ENCODE measurements at places on chromosomes 7 and 10. TPM values are rescaled to one million over a fixed set of nuclear protein-coding genes. Genes with fewer than 3 reads are reported as not detected.

DNA sequence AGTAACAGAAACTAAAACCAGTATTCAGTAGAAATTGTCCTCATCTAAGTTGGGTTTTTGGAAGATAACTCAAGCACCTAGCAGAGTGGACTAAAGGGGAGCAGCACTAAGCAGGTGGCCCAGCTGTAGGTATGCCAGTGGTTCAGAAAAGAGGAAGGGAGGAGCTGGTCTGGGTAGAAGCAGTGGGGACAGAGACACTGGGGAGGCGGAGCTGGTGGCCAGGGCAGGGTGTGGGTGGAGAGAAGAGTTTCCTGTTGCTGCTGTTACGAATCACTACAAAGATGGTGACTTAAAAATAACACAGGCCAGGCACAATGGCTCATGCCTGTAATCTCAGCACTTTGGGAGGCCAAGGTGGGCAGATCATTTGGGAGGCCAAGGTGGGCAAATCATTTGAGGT lies 136.2 kb downstream of the WDR11 start:
- DNase-seq: no peak
- no peak overlapping the region for H3K27ac ChIP-seq
- no peaks in the 10 kb centered on the region for H3K36me3 ChIP-seq
- H3K4me1 ChIP-seq: no peaks in the 10 kb centered on the region
- no peaks in the 10 kb centered on the region for H3K27me3 ChIP-seq

DNA sequence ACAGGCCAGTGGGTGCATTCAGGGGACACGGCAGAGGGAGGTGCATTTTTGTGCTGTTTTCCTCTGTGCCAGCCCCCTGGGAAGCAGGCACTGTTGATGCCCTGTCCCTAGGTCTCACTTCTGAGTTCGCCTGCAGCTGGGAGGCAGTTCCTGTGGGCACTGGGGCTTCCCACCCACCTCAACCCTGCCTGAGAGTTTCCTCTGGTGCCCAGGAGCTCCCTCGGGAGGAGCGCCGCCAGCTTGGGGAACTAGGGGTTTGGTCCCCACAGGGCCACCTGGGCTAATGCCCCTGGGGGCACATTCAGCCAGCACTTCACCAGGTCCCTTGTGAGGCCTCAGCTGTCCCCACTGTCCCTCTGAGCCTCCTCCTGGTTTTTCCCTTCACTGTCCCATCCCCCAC lies 178.2 kb upstream of the RHEB start:
- peaks cover 20% of the 10 kb centered on the region for H3K4me1 ChIP-seq
- no peak for DNase-seq
- H3K4me3 ChIP-seq: no peak overlapping the region
- no peaks in the 10 kb centered on the region for H3K27me3 ChIP-seq

DNA sequence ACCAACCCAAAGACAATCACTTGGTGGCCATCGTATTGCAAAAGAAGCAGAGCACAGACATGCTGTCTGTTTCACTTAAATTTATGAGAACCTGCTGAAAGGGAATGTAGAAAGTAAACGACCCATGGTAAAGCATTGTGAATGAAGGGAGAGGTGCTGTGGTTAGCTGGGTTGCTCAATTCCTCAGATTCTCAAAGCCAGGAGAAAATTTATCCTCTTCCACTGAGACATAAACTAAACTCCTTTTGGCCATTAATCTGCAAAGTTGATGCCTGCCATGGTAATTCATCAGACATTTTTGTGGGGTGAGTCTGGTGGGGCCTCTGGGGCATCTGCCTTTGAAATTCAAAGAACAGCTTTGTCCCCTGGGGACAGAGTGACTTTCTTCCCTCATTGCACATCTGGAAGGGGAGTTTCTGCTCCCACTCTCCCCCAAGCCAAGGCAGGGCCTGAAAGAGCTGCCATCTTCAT lies 951.0 kb downstream of the LRMDA start:
- no peak for DNase-seq
- H3K27ac ChIP-seq: no peak overlapping the region
- no peaks in the 10 kb centered on the region for H3K4me1 ChIP-seq
- no peaks in the 10 kb centered on the region for H3K27me3 ChIP-seq

- H3K27me3 ChIP-seq: no peaks in the 10 kb centered on the region
- no peak overlapping the region for H3K27ac ChIP-seq
- no peaks in the 10 kb centered on the region for H3K36me3 ChIP-seq
- H3K4me1 ChIP-seq: no peaks in the 10 kb centered on the region
- DNase-seq: no peak
- H3K4me3 ChIP-seq: no peak overlapping the region
These were observed 85.9 kb downstream of the ADD3 start for GRCh38 chr10:110093722-110094121.

- no peaks in the 10 kb centered on the region for H3K27me3 ChIP-seq
- H3K4me3 ChIP-seq: peak overlapping the region; percentile 92
- DNase-seq: no peak
- peaks cover 8% of the 10 kb centered on the region for H3K4me1 ChIP-seq
- H3K27ac ChIP-seq: peak overlapping the region; percentile 80
- H3K36me3 ChIP-seq: no peaks in the 10 kb centered on the region
These were observed 647 bp downstream of the PLAU start for GRCh38 chr10:73911553-73912004.

GRCh38 chr10:32033171-32033570 lies 23.1 kb downstream of the KIF5B start:
- no peaks in the 10 kb centered on the region for H3K27me3 ChIP-seq
- H3K36me3 ChIP-seq: peaks cover 10% of the 10 kb centered on the region
- no peak overlapping the region for H3K27ac ChIP-seq
- no peak overlapping the region for H3K4me3 ChIP-seq

- no peaks in the 10 kb centered on the region for H3K27me3 ChIP-seq
- H3K27ac ChIP-seq: peak within 1 kb of the TSS; percentile 97
These were observed at the start of gene PWWP2B for GRCh38 chr10:132397036-132397541. Gene PWWP2B (plus strand): TSS chr10:132397200. CDS start chr10:132397227, 27 bp downstream.

DNA sequence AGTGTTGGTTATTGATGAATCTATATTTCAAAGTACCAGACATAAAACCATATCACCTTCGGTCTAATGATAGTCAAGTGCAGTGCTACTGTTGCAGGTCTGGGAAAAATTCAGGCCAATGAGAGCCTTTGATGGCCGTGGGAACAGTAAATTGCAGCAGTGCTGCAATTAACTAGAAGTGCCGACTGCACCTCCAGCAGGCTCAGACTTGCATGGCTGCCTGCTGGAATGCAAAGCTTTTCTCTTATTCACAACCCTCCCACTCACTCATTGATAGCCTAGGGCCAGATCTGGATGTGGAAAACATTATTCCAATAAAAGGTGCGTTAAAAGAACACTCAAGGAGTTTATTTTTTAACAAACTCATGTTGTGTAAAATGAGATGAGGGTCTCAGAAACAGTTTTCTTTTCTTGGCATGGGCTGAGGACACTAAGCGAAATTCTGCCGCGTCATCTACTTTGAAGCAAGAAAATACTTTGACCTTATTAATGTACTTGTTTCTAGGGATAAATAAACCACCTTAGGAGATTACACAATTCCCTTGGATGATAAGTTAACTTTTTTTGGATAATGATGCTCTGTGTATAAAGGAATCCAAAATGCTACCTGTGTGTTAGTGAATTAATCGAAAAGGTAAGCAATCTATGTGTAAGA lies 17.1 kb downstream of the PLXDC2 start:
- no peak for DNase-seq
- peak overlapping the region; percentile 54 for H3K27ac ChIP-seq
- H3K27me3 ChIP-seq: no peaks in the 10 kb centered on the region
- peak overlapping the region; percentile 39 for H3K4me3 ChIP-seq
- H3K36me3 ChIP-seq: no peaks in the 10 kb centered on the region
- H3K4me1 ChIP-seq: peaks cover 17% of the 10 kb centered on the region

DNA sequence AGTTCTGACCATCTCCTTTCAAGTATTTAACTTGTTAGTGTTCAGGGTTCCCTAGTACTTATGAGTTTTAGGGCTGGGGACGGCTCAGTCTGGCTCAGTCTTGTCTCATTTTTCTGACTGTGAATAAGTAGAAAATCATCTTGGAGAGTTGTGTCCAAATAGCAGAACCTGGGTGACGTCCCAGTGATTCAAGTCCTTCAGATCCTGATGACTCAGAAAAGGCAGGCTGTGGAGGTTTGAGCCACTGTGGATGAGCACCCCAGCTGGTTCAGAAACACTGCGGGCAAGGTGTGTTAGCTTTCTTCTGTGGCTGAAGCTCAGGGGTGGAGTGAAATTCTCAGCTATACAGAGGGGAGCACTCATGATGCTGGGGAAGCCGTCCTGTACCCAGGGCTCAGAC lies 154.4 kb upstream of the NPY start:
- H3K4me1 ChIP-seq: no peaks in the 10 kb centered on the region
- no peak for DNase-seq
- no peak overlapping the region for H3K4me3 ChIP-seq
- H3K36me3 ChIP-seq: no peaks in the 10 kb centered on the region
- no peaks in the 10 kb centered on the region for H3K27me3 ChIP-seq

DNA sequence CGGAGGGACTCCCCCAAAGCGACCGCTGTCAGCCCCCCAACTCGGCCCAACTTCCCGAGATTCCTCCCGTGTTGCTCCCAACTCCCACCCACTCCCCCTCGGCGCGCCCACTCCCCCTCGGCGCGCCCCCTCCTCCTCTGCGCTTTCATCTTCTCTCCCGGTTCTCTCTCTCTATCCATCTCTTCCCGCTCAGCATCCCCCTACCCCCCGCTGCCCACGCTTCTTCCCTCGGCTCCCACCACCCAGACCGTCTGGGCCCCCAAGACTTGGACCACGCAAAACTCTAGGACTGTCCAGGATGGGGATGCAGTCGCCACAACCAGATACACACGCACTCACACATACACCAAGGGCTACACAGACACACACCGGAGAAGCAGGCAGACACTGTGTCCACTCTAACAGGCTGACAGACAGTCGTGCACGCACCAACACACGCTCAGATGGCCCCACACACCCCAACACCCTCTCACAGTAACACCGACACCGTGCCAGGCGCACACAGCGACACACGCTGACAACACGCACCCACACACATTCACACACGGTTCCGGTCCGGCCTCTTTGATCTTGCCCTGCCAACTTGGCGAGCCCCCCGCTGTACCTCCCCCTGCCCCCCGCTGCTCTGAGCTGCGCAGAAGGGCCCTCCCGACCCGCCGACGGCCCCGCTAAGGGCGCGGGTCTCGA lies 1.1 kb downstream of the GRID1 start:
- H3K4me3 ChIP-seq: peak overlapping the region; percentile 62
- no peak for DNase-seq
- no peaks in the 10 kb centered on the region for H3K36me3 ChIP-seq
- H3K27ac ChIP-seq: peak overlapping the region; percentile 76
- no peaks in the 10 kb centered on the region for H3K27me3 ChIP-seq

GRCh38 chr7:132930881-132931280 lies 151.0 kb downstream of the CHCHD3 start:
- H3K4me3 ChIP-seq: no peak overlapping the region
- H3K27me3 ChIP-seq: no peaks in the 10 kb centered on the region
- H3K27ac ChIP-seq: no peak overlapping the region
- H3K4me1 ChIP-seq: no peaks in the 10 kb centered on the region

DNA sequence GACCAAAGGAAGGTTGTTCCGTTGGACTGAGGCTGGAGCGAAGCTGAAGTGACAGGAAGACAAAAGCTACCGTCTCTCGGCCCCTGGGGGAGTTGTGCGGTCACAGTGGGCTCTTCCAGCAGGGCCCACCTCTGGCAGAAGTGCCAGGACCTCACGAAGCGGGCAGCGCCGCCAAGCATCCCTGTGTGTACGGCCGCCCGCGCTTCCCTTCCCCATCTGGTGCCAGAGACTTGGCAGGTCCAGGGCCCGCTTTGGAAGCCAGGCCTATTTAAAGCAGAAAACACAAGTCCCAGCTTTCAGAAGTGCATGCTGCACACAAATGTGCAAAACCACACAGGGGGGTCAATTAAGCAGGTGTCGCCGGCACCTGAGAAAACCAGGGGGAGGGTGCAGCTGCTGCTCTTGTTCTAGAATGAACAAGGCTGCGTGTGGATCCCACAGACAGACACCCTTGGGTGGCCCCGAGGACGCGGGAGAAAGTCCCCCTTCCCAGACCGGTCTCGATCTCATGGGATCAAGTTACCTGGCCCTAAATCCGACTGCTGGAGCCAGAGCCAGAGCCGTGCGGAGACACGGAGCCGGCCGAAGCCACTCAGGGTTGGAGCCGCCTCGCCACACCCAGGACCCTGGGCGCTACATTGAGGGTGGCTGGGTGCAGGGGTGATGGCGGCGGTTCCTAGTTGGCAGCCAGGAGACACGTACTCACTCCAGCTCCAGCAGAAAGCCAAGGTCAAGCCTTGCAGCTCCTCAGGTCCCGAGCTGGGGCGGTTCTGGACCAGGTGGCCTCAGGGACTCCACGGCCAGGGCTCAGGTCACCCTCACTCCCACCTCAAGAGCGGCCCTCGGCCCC lies 51.8 kb upstream of the PPP2R2D start:
- H3K4me1 ChIP-seq: no peaks in the 10 kb centered on the region
- peak; percentile 48 for DNase-seq
- H3K36me3 ChIP-seq: no peaks in the 10 kb centered on the region
- H3K27ac ChIP-seq: no peak overlapping the region
- no peak overlapping the region for H3K4me3 ChIP-seq
- no peaks in the 10 kb centered on the region for H3K27me3 ChIP-seq

GRCh38 chr10:76291175-76291574 lies 859.8 kb downstream of the LRMDA start:
- H3K4me1 ChIP-seq: no peaks in the 10 kb centered on the region
- no peak for DNase-seq
- no peak overlapping the region for H3K27ac ChIP-seq
- H3K4me3 ChIP-seq: no peak overlapping the region
- H3K27me3 ChIP-seq: no peaks in the 10 kb centered on the region

DNA sequence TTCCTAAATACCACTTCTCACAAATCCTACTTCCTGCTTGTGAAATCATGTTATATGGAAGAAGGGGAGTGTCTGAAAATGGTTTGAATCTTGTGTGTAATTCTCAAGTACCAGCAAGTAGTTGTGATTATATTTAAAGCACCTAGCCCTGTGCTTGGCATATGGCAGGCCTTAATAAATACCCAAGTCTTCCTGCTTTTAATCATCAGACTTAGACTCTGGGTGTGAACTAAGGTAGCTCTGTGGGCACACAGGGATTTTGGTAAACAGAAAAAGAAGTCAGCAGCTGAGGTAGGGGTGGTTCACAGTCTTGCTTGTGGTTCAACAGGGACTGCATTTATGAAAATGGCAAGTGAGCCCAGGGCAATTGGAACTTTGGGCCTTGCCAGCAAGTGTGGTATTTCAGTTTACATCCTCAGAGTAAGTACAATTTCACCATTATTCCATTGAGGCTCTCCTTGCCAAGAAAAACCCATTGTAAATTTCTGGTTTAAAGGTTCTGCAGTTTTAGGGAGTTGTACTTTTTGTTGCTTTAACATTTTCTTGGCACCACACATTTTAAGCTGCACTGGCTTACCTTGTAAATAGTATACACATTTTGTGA lies 215.5 kb downstream of the AUTS2 start:
- H3K36me3 ChIP-seq: no peaks in the 10 kb centered on the region
- H3K4me3 ChIP-seq: no peak overlapping the region
- H3K4me1 ChIP-seq: no peaks in the 10 kb centered on the region
- H3K27ac ChIP-seq: peak overlapping the region; percentile 78

Gene HOXA11
- total RNA-seq: not detected

Gene CNTNAP2
- total RNA-seq: not detected

Gene CFAP46
- total RNA-seq: 0.16 TPM

Gene IFT22
- total RNA-seq: 19.7 TPM

Gene ERVW-1
- total RNA-seq: not detected

Gene TBL2
- total RNA-seq: 31.0 TPM
